ENCODE measurements at places on chromosomes 1 and 21. TPM values are rescaled to one million over a fixed set of nuclear protein-coding genes. Genes with fewer than 3 reads are reported as not detected.

GRCh38 chr1:232262991-232263390 lies 366.9 kb downstream of the SIPA1L2 start:
- DNase-seq: no peak
- peaks cover 36% of the 10 kb centered on the region for H3K27me3 ChIP-seq
- no peaks in the 10 kb centered on the region for H3K4me1 ChIP-seq
- H3K4me3 ChIP-seq: no peak overlapping the region
- no peak overlapping the region for H3K27ac ChIP-seq

- peaks cover 6% of the 10 kb centered on the region for H3K27me3 ChIP-seq
- no peaks in the 10 kb centered on the region for H3K36me3 ChIP-seq
- no peaks in the 10 kb centered on the region for H3K4me1 ChIP-seq
- no peak overlapping the region for H3K27ac ChIP-seq
- no peak for DNase-seq
Observed at GRCh38 chr21:33880626-33881025, 35.0 kb downstream of the ATP5PO start.

- H3K36me3 ChIP-seq: no peaks in the 10 kb centered on the region
- H3K4me1 ChIP-seq: no peaks in the 10 kb centered on the region
- no peak overlapping the region for H3K27ac ChIP-seq
- H3K4me3 ChIP-seq: no peak overlapping the region
- H3K27me3 ChIP-seq: no peaks in the 10 kb centered on the region
Observed at GRCh38 chr1:97837161-97837560, 83.7 kb downstream of the DPYD start.

GRCh38 chr1:77830946-77831345 lies 51.5 kb downstream of the MIGA1 start:
- H3K4me1 ChIP-seq: peaks cover 6% of the 10 kb centered on the region
- no peaks in the 10 kb centered on the region for H3K36me3 ChIP-seq
- H3K4me3 ChIP-seq: no peak overlapping the region
- DNase-seq: no peak
- no peak overlapping the region for H3K27ac ChIP-seq
- H3K27me3 ChIP-seq: no peaks in the 10 kb centered on the region

DNA sequence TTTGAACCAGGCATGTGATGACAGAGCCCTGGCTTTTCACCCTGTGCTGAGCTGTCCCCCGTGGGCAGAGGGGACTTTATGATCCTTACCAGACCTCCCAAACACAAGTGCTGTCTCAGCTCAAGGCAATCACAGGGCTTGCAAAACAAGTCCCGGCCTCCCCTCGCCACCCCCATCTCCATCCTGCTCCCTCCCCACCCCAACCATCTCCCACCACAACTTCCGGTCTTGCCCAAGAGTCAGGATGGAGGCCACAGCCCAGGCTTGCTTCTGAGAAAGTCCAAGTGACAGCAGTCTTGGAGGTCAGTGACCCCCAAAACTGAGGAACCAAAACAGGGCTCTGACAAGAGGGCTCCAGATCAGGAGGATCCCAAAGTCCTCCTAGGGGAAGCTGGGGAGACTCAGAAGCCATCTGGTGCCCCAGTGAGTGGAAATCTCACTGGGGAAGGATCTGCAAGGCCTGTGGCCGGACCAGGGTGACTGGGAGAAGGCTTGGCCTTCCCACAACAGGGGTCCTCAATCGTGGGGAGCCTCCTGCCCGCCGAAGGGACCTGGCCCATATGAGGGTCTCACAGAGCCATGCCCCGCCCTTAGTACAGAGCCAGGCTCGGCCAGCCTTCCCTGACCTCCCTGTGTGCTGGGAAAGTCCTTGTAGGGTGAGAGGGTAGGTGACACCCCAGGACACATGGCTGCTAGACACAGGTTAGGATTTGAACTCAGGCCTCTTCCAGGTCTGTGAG lies 4.5 kb upstream of the SDC3 start:
- no peak overlapping the region for H3K27ac ChIP-seq
- no peaks in the 10 kb centered on the region for H3K36me3 ChIP-seq
- H3K27me3 ChIP-seq: peaks cover 21% of the 10 kb centered on the region

DNA sequence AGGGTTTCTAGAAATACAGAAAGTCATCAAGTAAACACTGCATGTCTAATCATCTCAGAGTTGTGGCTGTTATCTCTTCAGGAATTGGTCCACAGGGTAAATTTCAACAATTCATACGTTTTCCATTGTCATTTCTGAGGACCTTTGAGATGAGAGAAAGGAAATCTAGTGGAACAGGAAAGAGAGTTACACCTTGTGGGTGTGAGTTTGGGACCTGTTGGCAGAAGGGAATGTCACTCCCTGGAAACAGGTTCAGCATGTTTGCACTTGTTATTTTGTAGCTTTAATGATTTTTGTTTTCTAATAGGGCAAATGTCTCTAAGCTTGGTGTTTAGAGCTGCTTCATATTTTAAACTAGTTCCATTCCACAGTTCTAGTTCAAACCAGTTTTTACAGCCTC lies 5.6 kb downstream of the TMEM167B start:
- peaks cover 11% of the 10 kb centered on the region for H3K36me3 ChIP-seq
- H3K4me3 ChIP-seq: no peak overlapping the region
- DNase-seq: no peak
- peak overlapping the region; percentile 28 for H3K27ac ChIP-seq
- no peaks in the 10 kb centered on the region for H3K27me3 ChIP-seq

- no peaks in the 10 kb centered on the region for H3K36me3 ChIP-seq
- H3K4me1 ChIP-seq: no peaks in the 10 kb centered on the region
- H3K27me3 ChIP-seq: peaks cover 9% of the 10 kb centered on the region
- no peak for DNase-seq
- H3K4me3 ChIP-seq: no peak overlapping the region
Observed at GRCh38 chr1:55534565-55535121, 319.5 kb upstream of the USP24 start.

ETNK2 gene
- 1.7 TPM for total RNA-seq

KIF1B gene
- total RNA-seq: 12.5 TPM

NTNG1 gene
- 0.48 TPM for total RNA-seq

- no peak overlapping the region for H3K4me3 ChIP-seq
- no peak overlapping the region for H3K27ac ChIP-seq
- peaks cover 4% of the 10 kb centered on the region for H3K36me3 ChIP-seq
Observed at GRCh38 chr1:59322814-59323213, 25.9 kb downstream of the FGGY start.

DNA sequence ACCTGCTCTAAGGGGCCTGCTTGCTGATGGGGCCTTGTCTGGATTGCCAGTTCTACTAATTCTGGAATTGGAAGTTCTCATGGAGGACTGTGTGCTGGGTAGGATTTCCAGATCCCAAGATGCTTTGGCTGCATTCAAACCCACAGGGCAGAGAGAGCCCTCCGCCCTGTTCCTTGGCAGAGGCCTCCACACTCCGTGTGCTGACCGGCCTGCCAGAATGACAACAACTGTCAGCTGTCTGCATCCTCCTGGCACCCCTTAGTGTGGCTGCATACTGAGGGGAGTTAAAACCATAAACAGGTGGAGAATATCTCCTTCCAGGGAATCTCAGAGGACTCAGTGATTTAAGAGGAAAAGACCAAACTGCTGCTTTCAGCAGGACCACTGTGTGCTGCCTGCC lies 60.7 kb downstream of the ADARB1 start:
- DNase-seq: no peak
- no peaks in the 10 kb centered on the region for H3K27me3 ChIP-seq
- no peak overlapping the region for H3K27ac ChIP-seq
- peaks cover 16% of the 10 kb centered on the region for H3K4me1 ChIP-seq
- no peaks in the 10 kb centered on the region for H3K36me3 ChIP-seq

DNA sequence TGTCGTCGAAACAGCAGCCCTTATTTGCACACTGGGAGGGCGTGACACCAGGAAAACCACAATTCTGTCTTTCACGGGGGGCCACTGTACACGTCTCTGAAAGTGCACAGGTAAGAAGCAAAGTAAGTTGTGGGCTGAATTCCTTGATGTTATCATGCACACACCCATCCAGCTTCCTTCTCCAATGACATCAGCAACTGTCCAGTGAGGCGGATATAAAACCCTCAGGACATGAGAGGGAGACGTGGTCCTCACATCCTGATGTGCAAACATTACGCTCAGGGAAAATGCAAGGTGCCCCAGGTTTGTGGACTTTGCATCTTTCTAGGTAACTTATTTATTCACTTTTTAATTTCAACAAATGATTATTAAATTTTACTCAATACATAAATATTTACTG lies 3.0 kb downstream of the TFF1 start:
- H3K27me3 ChIP-seq: no peaks in the 10 kb centered on the region
- peaks cover 30% of the 10 kb centered on the region for H3K4me1 ChIP-seq
- H3K27ac ChIP-seq: no peak overlapping the region
- H3K36me3 ChIP-seq: no peaks in the 10 kb centered on the region
- no peak for DNase-seq

GRCh38 chr1:44919400-44919799 lies 67.0 kb downstream of the EIF2B3 start:
- peaks cover 3% of the 10 kb centered on the region for H3K36me3 ChIP-seq
- H3K4me3 ChIP-seq: no peak overlapping the region
- no peak for DNase-seq
- no peaks in the 10 kb centered on the region for H3K27me3 ChIP-seq
- no peak overlapping the region for H3K27ac ChIP-seq
- H3K4me1 ChIP-seq: no peaks in the 10 kb centered on the region

DNA sequence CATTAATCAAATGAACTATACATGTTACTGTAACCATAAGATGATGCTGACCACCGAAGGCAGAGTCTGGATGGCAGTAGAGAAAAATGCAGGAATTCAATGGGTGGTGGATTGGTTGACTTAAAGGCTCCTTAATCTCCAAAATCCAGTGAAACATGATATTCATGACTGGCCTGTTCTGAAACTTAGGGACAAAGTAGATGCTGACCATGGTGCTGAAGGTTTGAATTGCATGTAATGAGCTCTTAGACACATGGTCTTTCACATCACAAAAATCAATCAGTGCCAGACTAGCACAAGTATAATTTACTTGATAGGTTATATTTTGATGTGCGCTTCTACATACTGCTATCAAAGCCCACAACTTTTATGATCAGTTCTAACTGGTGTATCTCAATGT lies 30.9 kb upstream of the NTMT2 start:
- no peak overlapping the region for H3K27ac ChIP-seq
- peaks cover 14% of the 10 kb centered on the region for H3K27me3 ChIP-seq
- peaks cover 1% of the 10 kb centered on the region for H3K36me3 ChIP-seq
- no peak overlapping the region for H3K4me3 ChIP-seq
- no peak for DNase-seq

- no peak overlapping the region for H3K4me3 ChIP-seq
- DNase-seq: no peak
- H3K4me1 ChIP-seq: no peaks in the 10 kb centered on the region
- no peaks in the 10 kb centered on the region for H3K27me3 ChIP-seq
Observed at GRCh38 chr1:192363177-192363576, 46.4 kb downstream of the RGS21 start.

DNA sequence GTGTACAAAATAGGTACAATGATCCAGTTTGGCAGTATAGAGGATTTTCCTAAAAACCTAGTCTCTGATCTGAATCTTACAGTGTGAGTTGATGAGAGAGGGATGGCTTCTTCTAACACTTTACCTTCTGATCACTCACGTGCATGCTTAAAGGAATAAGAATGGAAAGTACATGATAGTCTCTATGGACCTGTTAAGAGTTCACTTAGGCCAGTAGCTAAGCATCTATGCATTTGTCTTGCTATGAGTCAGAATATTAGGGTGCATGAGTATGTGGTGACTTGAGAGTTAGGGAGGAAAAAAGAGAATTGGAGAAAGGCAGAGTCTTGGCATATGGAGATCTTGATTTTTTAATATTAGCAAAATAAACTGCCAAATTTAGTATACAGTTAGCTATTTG lies 206.3 kb downstream of the COL11A1 start:
- no peak for DNase-seq
- no peak overlapping the region for H3K4me3 ChIP-seq
- H3K27me3 ChIP-seq: no peaks in the 10 kb centered on the region
- no peaks in the 10 kb centered on the region for H3K36me3 ChIP-seq

GMEB1 gene
- 18.9 TPM for total RNA-seq

NUDT17 gene
- total RNA-seq: 6.6 TPM

OR2M2 gene
- total RNA-seq: not detected

NR5A2 gene
- total RNA-seq: 0.07 TPM

GRCh38 chr1:226825037-226825745 lies 45.2 kb upstream of the PSEN2 start:
- no peaks in the 10 kb centered on the region for H3K36me3 ChIP-seq
- H3K27me3 ChIP-seq: no peaks in the 10 kb centered on the region
- peaks cover 43% of the 10 kb centered on the region for H3K4me1 ChIP-seq
- no peak overlapping the region for H3K4me3 ChIP-seq
- no peak overlapping the region for H3K27ac ChIP-seq
- DNase-seq: no peak

HLX gene
- 0.55 TPM for total RNA-seq

DNA sequence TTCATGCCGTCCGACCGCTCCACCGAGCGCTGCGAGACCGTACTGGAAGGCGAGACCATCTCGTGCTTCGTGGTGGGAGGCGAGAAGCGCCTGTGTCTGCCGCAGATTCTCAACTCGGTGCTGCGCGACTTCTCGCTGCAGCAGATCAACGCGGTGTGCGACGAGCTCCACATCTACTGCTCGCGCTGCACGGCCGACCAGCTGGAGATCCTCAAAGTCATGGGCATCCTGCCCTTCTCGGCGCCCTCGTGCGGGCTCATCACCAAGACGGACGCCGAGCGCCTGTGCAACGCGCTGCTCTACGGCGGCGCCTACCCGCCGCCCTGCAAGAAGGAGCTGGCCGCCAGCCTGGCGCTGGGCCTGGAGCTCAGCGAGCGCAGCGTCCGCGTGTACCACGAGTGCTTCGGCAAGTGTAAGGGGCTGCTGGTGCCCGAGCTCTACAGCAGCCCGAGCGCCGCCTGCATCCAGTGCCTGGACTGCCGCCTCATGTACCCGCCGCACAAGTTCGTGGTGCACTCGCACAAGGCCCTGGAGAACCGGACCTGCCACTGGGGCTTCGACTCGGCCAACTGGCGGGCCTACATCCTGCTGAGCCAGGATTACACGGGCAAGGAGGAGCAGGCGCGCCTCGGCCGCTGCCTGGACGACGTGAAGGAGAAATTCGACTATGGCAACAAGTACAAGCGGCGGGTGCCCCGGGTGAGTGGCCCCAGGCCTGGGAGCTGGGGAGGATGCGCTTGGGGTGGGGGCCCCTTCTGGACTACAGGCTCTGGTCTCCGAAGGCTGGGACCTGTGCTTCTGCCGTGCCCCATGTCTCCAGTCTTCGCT lies 1.1 kb downstream of the SKI start:
- peak overlapping the region; percentile 92 for H3K4me3 ChIP-seq
- H3K36me3 ChIP-seq: peaks cover 8% of the 10 kb centered on the region
- H3K4me1 ChIP-seq: peaks cover 37% of the 10 kb centered on the region
- peak overlapping the region; percentile 94 for H3K27ac ChIP-seq

DNA sequence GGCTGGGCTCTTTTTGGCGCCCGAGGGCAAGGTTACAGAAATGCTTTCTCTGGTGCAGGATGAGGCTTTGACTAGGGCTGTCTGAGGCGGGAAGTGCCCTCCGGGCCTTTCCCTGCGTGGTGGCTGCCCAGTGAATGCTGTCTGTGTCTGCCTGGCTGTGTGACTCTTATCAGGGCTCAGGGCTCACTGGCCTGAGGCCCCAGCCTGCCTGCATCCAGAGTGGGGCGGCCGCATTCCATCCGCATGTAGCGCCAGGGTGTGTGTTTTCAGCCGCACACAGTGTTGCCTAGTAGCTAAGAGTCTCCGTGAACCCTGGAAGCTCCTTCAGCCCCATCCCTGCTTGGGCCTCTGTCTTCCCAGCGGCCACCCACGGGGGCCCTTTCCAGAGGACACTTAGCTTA lies 59.1 kb downstream of the FAAP20 start:
- H3K27me3 ChIP-seq: no peaks in the 10 kb centered on the region
- peaks cover 13% of the 10 kb centered on the region for H3K4me1 ChIP-seq
- no peak overlapping the region for H3K4me3 ChIP-seq

RUNX3 gene
- 254 TPM for total RNA-seq

INAVA gene
- not detected for total RNA-seq

- peaks cover 7% of the 10 kb centered on the region for H3K4me1 ChIP-seq
- no peak for DNase-seq
- H3K4me3 ChIP-seq: no peak overlapping the region
- H3K27me3 ChIP-seq: peaks cover 8% of the 10 kb centered on the region
- peaks cover under 1% of the 10 kb centered on the region for H3K36me3 ChIP-seq
Observed at GRCh38 chr1:236090741-236091147, 25.9 kb upstream of the NID1 start.

FMN2 gene
- not detected for total RNA-seq

SLC5A9 gene
- not detected for total RNA-seq
